CD4-positive, alpha-beta T cell treated with Interleukin-10 for 1 hour (primary cell): ENCODE measurements at places on chromosomes 3 and 15.

GRCh38 chr3:135966271-135966961 lies 888 bp downstream of the PPP2R3A start:
- DNase-seq = no peak

DNA sequence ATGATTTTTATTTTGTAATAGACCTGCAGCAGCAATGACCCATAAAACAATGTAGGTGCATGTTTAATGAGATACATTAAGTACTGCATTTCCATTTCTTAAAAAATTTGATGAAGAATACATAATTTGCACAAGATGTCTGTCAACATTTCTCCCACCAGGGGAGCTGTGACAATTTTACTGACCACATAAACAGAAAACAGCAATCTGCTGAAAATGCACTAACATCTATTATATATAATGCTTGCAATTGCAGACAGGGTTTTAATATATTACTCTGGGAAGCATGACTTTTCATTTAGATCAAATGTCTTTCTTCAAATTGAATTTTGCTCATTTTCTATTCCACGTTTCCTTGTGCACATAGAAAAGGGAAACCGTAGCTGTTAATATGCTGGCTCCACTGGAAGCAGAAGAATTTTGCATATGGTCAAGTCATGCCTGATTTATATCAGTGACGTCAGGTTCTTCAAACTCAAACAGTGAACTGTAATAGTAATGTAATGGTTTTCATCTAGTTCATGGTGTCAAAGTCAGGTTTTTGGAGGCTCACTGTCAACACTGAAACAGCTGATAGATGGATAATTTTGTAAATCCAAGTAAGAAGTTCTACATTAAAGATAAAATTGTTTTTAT lies 79.8 kb upstream of the IGF1R start:
- no peak for DNase-seq

GRCh38 chr3:95883801-95884200 lies 930.6 kb upstream of the EPHA6 start:
- no peak for DNase-seq

- no peak for DNase-seq
These were observed 123.8 kb downstream of the TIGIT start for GRCh38 chr3:114417675-114418074.

DNA sequence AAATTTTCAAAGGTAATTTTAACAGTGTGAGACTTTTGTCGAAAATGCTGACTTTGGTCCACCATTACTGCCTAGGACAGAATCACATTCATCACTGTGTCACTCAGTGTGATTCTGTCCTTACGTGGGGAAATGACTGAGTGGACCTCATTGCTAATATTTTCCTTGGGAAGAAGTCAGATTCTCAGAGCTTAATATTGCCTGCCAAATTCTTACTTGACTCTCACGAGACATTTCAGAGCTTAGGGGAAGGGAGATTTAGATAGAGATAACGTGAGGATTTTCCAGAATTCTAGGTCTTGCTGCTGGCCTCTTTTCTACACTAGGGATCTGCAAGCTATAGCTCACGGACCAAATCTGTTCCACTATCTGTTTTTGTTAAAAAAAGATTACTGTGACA lies 270.4 kb downstream of the SUCLG2 start:
- no peak for DNase-seq

DNA sequence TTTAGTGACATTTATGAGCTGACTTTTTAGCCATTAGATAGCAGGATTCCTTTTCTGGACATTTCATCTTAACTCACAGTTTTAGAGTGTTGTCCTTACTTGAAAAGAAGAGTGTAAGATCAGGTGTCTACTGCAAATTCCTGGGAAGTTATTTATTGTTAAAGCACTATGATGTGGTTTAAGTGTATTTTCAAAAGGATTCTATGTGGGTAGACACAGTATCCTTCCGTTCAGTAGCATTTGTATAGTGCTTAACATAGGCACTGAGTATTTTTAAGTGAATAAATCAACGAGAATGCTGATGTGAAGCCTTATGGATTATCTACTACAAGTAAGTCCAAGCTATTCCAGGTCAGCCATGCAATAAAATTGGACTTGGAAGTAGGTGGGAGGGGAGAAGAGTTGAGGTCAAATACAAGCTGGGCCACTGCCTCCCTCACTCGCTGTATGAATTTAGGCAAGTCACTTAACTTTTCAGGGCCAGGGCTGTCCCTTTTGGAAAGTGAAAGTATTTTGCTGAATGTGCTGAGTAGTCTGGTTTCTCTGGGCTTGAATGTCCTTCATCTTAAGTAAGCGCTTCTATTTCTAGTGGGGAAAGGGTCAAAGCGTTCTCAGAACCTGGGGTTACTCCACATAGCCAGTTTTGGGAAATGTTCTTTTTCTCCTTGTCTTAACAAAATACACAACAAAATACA lies 48.6 kb downstream of the GAP43 start:
- no peak for DNase-seq

GRCh38 chr3:10205451-10206165 lies 40.9 kb downstream of the IRAK2 start:
- DNase-seq = no peak
